ENCODE measurements at places on chromosomes 7 and 10.

- peak; percentile 79 for DNase-seq
These were observed 11.0 kb upstream of the LFNG start for GRCh38 chr7:2508327-2509215.

DNA sequence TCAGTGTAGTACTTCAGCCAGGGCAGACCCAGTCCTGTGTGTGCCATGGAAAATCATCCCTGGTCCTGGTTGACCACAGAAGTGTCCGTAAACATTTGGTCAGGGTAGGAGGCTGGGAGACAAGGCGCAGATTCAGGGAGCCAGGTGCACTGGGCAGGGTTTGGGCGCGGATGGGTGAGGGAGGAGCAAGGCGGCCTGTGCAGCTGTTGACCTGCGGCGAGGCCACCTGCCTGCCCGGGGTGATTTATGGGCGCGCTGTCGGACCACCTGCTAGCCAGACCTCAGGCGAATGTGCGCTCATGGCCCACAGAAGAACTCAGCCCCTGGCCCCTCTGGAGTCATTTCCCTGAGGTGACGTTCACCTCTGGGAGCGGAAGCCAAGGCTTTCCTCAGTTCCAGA lies 6.6 kb downstream of the SFRP5 start:
- DNase-seq = peak; percentile 57

GRCh38 chr10:110959379-110960332 lies 40.3 kb downstream of the SHOC2 start:
- no peak for DNase-seq

DNA sequence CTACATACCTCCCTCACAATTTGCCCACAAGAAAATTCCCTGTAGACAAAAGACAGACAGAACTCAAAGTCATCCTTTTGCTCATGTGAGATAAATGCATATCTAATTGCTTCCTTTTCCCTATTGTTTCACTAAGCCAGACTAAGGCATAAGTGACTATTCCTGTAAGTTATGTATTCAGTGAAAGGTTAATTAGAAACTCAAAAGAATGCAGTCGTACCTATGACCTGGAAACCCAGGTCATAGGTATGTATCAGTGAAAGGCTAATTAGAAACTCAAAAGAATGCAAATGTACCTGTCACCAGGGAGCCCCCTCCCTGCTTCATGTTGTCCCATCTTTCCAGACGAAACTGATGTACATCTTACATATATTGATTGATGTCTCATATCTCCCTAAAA lies 10.3 kb upstream of the GARS1 start:
- no peak for DNase-seq

DNA sequence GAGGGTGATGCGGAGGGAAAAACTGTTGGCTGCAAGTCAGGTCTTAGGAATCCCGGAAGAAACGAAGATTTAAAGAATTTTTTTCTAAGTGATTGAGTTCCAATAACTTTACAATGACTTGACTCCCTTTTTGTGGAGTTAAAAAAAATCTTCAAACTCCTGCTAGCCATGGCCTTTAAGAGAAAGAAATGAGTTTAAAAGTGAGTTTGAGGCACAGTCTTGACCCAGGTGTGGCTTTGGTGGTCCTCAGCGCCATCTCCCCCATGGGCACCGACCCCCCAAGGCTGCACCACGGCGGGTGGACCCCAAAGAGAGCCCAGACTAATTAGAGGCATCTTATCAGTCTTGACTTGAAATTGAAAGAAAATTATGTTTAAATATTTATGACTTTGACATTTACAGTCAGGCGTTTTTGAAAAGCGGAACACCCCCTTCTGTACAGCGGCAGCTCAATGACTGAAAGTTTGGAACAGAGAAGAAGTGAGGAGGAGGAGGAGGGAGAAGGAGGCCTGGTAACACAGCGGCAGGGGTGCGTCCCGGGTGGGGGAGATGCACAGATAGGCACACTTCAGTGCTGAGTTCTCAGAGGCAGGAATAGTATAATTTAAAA lies 349.6 kb downstream of the DNAJB6 start:
- DNase-seq = no peak

DNA sequence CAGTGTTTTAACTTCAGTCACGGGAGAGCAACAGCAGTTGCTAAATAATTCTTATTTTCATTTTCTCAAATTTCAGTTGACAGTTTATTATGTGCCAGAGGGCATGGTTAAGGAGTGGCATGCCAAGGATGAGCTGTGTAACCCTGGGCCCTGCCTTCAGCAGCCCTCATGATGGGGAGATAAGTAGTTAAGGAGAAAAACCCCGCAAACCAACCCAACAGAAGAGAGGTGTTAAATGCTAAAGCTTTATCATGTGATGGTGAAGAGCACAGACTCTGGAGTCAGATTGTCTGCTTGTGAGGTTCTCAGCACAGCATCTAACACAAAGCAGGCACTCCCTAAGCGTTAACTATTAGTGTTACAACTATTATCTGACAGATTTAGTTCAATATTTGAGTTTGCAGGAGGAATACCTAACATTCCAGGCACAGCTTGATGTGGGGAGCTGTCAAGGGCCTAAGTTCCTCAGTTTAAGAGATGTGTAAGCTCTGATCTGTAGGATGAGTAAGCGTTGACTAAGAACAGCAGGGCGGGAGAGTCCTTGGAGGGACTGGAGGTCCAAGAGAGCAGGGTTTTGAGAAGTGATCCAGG lies 29.6 kb downstream of the STAM start:
- no peak for DNase-seq

GRCh38 chr10:30134171-30134945 lies 75.0 kb upstream of the JCAD start:
- DNase-seq = no peak

DNA sequence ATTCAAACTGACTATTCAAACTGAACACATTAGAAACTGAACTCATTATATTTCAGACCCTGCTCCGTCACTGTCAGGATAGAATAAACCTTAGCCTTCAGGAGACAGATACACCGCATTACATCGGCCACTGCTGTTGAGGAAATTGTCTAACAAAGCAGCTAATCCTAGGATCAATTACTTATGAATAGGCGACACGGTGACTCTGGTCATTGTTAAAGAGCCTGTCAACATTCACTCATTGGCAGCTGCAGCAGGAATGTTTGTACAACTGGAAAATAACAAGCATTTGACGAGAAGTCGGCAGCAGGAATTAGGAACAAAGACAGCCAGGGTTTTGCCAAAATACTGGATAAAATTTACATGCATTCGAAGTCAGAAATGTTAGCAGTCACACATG lies 112.0 kb upstream of the MKX start:
- DNase-seq = no peak

GRCh38 chr7:159125104-159125954 lies 19.3 kb downstream of the VIPR2 start:
- DNase-seq = peak; percentile 3

DNA sequence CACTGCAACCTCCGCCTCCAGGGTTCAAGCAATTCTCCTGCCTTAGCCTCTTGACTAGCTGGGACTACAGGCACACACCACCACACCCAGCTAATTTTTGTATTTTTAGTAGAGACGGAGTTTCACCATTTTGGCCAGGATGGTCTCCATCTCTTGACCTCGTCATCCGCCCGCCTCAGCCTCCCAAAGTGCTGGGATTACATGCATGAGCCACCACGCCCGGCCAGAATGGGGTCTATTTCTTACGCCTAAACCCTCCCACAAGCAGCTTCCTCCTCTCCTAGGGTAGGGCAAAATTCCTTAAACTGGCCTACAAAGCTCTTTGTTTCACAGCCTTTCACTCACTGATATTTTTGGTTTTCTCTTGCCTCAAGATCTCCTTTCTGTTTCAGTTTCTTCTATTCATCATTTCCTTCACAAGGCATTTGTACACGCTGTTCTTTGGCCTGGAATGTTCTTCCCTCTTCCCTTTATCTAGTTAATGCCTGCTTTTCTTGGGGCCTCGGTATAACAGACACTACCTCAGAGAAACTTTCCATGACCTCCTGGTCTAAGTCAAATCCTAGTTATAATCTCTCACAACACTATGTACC lies 6.7 kb downstream of the CPEB3 start:
- DNase-seq = no peak

DNA sequence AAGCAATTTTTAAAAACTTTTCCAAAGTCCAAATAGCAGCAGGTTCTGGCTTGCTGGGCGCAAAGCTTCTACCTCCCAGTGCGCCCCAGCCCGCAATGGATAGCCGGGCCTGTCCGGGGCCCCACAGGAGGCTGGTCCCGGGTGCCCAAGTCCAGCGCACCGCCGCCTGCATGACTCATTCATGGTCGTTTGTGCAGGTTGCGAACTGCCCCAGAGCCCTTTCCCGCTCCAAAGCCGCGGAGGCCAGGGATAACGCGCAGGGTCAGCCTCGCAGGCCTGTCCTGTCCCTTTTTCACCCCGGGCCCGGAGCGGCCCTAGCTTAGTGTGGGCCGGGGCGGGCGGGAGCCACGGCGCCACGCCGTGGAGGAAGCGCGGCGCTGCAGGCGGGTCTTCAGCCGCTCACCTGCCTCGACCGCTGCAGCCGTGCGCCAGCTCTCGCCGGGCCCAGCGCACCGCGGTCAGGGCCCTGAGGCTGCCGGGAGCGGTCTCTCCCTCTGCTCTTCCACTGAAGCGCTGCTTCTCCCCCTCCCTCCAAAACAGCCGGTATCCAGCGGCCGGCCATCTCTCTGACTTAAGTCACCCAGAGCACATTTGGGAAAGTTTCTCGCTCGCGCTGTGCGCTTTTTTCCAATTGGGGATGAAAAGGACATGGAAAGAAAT lies 1.7 kb upstream of the EGR2 start:
- DNase-seq = peak; percentile 85

DNA sequence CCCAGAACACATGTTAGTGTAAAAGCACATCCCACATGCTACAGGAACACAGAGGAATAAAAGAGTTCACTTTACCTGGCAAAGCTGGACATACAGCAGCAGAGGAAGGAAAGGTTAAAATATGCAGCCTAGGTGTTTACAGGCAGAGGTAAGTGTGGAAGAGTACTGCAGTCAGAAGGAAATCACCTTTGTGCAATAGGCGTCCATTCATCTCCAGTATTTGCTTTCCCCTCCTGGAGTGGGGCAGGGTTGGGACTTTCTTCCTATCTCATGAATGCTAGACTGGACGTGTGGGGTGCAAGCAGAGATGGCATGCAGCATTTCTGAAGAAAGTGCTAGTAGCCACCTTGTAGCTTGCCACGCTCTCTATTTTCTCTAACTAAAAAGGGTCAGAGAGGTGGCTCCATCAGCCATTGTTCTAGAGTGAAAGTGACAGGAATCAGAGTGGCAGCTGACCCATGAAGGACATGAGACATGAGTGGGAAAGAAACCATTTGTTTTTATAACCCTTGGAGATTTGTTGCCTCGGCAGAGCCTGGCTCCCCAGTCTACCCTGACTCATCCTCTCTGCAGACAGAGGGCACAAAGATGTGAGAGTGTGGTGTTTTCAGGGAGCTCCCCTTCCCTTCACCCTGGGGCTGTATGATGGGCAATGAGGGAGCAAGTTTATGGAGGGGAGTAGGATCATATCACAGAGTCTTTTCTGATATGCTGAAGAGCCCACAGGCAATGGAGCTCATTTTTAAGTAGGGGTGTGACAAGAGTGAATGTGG lies 101.2 kb upstream of the SEC61G start:
- DNase-seq = no peak

DNA sequence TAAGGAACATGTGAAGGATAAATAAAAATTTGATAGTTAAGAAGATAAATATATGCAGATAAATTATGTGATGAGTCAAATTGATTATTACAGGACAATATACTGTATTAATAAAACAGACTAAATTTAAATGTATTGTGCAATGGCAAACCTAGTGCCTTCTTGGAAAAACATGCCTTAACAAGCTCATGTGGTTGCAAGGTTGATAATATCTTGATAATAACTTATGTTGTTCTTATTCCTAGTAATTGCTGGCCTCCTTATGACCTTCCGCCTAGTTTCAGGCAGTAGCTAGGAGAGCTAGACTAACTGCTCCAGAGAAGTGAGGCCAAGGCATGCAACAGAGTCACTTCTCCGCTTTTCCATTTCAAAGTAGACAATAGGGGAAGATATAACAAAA lies 7.6 kb upstream of the RAB11FIP2 start:
- DNase-seq = no peak

GRCh38 chr10:36023939-36024338 lies 381.8 kb upstream of the FZD8 start:
- peak; percentile 35 for DNase-seq

- no peak for DNase-seq
These were observed 630.6 kb upstream of the ZWINT start for GRCh38 chr10:56991591-56992069.

- DNase-seq = no peak
These were observed 2.5 kb upstream of the CFAP58 start for GRCh38 chr10:104351061-104351702.

Measured in right hindlimb (tissue), 1 donor.